ENCODE measurements at places on chromosomes 6 and 20. TPM values are rescaled to one million over a fixed set of nuclear protein-coding genes. Genes with fewer than 3 reads are reported as not detected.

Gene CST2
- not detected for total RNA-seq

Gene IL17F
- total RNA-seq = not detected

Gene NCOA6
- total RNA-seq = 19.2 TPM

Gene BNIP5
- not detected for total RNA-seq

Gene RAD21L1
- total RNA-seq = not detected

Gene WFDC12
- total RNA-seq = not detected

Gene BMP6
- 4.6 TPM for total RNA-seq

Gene VNN1
- total RNA-seq = 0.23 TPM

Gene ARHGAP18
- 5.3 TPM for total RNA-seq

Gene EPHA7
- 12.3 TPM for total RNA-seq

Gene PNPLA1
- total RNA-seq = not detected

Gene CSTF1
- total RNA-seq = 20.0 TPM

Gene TINAG
- total RNA-seq = 0.29 TPM

Gene CCN2
- 65.3 TPM for total RNA-seq

Gene FAM209A
- not detected for total RNA-seq
